ENCODE measurements at places on chromosomes 13 and 19.

- DNase-seq = no peak
Observed at GRCh38 chr13:39877134-39877533, 221.7 kb downstream of the COG6 start.

DNA sequence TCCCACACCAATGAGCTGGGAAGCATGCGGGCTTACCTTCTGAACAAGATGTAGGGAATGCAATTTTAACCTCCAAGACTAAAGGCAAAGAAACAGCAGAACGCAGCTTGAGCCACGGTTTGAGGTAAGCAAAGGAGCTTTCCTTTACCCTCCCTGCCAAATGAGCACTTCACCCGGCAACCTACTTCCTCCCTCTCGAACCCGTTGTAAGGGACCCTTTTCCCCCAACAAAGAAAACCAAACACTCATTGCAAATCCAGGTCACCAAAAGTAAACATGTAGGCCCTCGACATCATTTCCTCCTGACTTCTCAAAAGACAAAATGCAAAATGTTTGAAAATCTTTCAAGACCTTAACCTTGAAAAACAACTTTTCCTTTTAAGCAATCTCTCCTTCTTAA lies 65.3 kb downstream of the ABCC4 start:
- no peak for DNase-seq

DNA sequence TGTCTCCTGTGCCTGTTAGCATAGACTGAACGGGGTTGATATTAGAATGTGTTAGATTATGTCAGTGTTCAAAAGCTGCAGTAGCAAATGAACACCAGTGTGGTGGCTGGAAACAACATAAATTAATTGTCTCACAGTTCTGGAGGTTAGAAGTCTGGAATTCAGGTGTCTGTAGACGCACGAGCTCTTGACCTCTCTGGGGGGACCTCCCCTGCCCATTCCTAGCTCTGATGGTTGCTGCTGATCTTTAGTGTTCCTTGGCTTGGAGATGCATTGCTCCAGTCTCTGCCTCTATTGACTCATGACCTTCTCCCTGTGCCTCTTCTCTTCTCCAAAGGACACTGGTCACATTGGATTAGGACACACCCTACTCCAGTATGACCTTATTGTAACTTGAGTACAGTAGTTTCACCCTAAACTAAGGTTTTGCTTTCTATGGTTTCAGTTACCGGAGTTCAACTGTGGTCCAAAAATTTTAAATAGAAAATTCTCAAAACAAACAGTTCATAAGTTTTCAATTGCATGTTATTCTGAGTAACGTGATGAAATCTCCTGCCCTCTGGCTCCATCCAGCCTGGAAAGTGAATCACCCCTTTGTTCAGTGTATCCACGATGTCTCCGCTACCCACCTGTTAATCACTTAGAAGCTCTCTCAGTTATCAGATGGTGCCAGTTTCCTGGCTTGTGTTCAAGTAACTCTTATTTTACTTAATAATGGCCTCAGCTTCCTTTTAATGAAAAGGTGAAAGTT lies 273.2 kb downstream of the MYO16 start:
- DNase-seq = no peak

DNA sequence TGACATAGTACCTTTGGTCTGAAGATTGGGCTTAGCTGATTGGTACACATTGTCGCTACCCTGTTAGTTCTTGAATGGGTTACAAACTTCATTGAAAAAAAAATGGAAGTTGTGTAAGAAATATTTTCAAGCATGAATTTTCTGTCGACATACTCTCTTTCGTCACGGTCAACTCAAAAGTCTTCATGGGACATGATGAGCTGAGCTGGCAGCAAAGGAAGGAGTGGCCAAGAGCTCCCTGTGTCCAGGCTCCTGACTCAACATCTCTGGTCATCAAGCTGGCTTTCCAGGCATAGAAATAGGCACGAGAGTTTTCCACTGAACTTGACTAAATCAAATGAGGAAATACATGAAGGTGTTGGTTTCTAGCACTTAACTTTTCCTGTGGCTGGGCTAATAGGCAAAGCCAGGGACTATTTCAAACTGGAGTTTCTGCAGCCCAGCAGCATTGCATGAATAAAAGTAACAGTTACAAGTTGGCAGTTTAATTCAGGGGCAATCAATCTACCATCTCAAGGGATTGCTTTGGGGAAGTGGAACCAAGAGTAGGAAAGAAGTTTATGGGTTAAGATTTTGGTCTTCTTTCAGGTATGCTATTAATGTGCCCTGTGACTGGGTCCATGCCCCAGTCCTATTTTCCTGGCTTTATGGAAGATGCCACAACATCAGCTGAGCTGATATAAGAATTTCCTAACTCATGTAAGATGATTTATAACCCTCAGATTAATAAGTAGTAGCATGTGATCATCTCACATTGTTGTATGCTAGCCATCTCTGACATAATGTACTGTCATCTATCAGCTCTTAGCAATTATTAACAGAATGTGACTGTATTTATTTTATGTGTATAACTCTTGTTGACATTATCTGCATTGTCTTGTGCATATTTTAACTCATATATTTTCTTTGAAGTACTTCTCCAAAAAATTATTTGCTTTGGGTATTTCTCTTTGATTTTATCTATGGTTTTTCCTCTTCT lies 385.8 kb downstream of the DLEU7 start:
- DNase-seq = no peak

DNA sequence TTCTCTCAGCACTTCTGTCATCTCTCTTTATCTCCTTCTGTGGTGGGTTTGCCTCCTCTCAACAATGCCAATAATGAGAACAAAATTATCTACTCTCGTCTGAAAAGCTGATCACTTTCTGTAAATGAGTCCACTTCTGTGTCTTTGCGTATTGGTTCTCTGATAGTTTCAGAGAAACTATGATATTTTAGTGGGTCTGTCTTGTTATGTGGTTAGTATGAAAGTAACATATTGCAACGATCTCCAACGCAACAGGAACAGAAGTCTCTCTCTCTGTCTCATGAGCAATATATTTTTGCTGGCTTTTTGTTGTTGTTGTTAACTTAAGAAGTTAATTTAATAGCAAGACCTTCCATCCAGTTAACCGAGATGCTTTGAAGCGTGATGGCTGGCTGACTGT lies 47.8 kb upstream of the SLITRK6 start:
- DNase-seq = no peak

DNA sequence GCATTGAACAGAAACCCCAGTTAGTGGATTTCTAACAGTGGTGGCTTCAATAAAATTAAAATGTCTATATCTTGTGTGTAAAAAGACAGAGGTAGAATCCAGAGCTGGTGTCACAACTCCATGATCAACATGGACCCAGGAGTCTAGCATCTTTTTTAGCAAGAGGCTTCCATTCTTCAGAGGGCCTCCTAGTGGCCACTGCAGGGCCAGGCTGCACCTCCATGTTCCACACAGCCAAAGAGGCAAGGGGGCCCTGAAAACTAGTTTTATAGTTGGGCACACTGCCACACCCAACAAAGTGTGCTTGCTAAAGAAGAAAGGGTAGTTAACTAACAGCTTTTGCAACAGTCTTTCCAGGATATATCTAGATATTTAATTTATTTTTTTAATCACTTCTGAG lies 12.9 kb downstream of the N4BP2L1 start:
- DNase-seq = no peak

DNA sequence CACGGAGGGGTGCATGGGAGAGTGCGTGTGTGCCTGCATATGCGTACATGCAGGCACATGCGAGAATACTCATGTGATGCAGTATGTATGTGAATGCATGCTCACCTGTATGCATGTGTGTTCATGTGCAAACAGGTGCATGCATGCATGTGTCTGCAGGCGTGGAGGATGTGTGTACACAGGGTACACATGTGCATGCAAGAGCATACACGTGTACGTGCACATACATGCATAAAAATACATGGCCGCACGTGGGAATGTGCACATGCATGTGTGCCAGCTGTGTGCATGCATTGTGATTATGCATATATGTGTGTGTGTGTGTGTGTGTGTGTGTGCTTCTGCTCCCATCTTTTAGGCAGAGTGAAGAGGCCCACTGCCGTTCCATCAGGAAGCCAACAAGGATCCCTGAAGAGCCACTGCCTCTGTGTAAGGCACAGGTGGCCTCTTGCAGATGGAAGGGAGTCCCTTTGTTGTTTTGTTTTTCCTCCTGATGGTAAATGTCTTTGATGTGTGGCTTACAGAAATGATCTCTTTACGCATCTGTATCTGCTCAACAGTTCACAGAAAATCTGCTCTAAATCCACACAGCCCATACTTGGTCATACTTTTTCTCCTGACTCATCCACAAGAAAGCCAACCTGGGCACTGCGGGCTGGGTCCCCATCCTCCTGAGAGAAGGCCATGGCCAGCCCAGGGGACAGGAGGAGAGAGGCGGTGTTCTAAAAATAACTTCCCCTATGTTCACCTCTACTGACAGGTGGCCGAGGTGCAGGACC lies 50.7 kb downstream of the KLF2 start:
- no peak for DNase-seq

DNA sequence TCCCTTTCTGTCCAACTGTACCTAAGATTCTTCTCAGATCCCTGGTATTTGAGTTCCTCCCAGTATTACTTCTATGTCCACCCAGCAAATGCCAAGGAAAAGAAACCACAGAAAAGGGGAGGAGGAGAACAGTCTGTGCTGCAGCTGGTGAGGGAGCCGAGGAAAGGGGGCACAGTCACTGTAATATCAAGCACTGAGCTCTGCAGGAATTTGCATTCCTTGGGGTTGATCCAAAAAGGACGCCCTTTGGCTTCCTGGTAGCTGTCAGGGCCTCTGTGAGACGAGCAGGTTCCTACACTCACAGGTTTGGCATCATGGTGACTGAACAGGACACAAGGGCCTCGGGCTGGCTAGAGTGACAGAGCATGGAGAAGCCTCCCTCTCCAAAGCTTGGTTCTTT lies 273.4 kb downstream of the NHLRC3 start:
- DNase-seq = no peak

- DNase-seq = no peak
Observed at GRCh38 chr13:37023871-37024270, 23.3 kb downstream of the EXOSC8 start.

All from stimulated activated CD4-positive, alpha-beta T cell treated with anti-CD3 and anti-CD28 coated beads, Interleukin-4, amount 100 ng/mL, for 1 hour (primary cell).